ENCODE measurements at places on chromosomes 5 and 9.

GRCh38 chr5:108730617-108731340, 16.9 kb upstream of the FER start:
- DNase-seq = no peak

GRCh38 chr5:32785611-32786254, 74.6 kb downstream of the NPR3 start:
- DNase-seq = no peak

DNA sequence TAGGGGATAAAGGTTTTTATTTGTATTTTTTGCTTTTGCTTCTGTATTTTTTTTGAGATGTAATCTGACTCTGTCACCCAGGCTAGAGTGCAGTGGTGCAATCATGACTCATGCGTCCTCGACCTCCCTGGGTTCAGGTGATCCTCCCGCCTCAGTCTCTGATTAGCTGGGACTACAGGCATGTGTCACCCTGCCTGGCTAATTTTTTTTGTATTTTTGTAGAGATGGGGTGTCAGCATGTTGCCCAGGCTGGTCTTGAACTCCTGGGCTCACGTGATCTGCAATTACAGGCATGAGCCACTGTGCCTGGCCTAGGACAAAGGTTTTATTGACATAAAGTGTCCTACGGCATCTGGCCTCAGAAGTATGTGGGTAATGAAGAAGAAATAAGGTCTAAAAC, 297.1 kb upstream of the C9orf72 start:
- DNase-seq = no peak

DNA sequence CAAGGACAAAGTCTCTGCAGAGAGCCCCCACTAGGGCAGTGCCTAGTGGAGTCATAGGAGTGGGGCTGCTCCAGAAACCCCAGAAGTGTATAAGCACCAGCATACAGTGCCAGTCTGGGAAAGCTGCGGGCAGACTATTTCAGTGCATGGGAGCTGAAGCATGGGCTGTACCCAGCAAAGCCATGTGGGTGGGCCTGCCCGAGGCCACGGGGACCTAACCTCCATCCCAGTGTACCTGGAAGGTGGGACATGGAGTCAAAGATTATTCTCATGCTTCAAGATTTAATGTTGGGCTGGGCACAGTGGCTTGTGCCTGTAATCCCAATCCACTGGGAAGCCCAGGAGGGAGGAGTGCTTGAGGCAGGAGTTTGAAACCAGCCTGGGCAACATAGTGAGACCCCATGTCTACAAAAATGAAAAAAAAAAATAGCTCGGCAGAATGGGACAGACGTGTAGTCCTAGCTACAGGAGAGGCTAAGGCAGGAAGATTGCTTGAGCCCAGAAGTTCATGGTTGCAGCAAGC, 36.7 kb downstream of the PTPDC1 start:
- no peak for DNase-seq

DNA sequence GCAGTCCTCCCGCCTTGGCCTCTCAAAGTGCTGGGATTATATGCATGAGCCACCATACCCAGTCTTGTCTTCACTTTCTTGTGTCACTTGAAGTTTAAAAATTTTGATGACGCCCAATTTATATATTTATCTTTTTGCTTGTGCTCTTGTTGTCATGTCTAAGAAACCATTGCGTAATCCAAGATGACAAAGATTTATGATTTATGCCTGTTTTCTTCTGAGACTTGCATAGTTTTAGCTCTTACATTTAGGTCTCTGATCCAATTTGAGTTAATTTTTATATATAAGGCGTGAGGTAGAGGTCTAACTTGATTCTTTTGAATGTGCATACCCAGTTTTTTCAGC, 18.6 kb downstream of the ANKHD1 start:
- DNase-seq = no peak

GRCh38 chr5:123937230-123937629, 425.3 kb downstream of the CSNK1G3 start:
- DNase-seq = no peak

DNA sequence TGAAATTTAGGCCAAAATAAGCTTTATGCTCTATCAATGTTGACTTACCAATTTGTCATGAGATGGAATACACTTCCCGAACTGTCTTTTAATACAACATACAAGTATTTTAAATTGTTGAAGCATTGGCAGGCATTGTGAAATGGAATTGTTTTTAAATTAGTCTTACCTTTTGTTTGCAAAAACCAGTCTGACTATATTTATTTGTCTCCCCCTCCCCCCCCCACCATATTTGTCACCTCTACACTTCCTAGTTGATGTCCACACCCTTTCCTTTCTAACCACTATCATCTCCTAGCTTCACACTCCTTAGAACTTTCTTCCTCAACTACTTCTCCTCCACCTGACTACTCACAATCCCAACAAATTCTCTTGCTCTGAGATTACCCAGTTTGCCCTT, 40.9 kb downstream of the FAF2 start:
- no peak for DNase-seq

DNA sequence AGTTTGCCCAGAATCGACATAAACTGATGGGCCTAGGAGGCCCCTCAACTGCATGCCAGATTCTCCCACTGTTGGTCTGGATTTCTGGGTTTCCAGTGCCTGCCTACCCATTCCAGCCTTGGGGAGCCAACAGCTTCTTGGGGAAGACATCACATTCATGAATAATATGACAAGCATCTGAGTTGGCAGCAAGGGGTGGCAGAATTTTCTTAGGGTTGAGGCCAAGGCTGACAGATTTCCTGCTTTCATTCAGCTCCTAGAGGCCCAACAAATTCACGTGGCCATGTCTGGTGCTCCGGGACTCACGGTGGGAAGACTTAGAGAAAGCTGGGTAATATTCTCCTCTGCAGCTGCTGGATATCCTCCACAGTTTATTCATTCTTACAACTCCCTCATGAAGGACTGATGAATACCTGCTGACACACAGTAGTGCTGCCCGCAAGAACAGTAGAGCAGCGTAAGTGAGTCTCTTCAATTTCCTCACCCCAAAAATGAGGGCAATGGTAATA, 305.0 kb upstream of the TNC start:
- no peak for DNase-seq

DNA sequence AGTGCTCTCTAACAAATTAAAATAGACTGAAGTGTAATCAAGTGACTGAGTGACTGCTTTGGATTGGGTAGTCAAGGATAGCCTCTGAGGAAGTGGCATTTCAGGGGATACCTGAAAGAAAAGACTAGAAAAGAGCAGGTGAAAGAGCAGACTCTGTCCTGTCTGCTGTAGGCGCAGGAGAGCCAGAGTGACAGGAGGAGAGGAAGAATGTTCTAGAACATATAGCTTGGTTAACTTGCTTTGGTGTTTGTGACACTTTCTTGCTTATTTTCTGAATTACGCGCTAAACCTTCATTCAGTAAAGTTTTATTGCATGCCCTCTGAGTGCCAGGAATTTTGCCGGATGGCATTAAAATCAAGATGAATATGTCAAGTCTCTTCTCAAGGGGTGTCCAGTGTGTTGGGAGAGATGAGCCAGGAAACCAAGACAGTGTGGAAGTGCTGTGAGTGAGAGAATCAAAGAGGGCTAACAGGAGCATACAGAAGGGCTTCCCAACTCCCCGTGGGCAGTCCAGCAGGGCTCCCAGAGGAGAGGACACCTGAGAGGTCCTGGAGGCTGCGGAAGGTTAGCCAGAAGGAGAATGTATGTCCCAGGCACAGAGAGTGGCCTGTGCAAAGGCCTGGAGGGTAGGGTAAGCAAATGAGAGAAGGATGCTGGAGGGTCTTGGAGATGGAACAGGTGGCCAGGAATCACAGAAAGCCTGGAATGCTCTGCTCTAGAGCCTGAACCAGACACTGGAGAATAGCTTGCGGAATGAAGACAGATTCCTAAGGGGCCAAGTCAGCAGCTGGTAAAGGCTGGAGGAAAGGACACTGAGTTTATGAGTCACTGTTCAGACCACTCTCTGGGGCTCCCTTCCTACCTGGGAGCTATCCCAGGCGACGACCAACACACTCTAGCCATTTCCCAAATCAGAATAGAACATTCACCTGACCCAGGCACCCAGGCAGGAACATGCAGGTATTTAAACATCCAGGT, 59.3 kb downstream of the SLC22A5 start:
- no peak for DNase-seq

DNA sequence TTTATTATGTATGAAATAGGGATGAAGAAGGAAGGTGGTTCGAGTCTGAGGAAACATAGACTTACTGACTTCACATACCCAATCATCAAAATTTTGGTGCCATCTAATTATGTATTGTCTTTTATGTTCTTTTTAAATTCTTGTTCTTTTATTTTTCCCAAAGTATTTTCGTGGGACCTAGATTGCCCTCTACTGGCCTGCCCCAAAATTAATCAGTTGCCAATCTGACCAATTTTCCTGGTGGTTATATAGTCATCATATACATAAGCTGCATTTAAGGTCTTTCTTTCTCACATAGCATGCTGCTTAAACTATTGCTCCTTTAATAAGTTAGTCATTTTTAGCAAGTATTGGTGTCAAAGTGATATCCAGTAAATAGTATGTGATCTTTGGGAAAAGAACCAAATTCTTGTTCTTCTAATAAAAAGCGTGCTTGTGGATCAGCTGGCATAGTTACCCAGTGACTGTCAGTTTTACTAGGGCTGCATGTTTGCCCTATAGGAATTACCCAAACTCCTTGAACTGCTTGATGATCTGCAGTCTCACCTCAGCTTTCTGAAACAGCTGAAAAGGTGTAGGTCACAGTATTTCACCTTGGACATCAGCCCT, 223.5 kb downstream of the SH3GL2 start:
- no peak for DNase-seq

GRCh38 chr5:72937517-72938061, 18.3 kb upstream of the FCHO2 start:
- DNase-seq = no peak

DNA sequence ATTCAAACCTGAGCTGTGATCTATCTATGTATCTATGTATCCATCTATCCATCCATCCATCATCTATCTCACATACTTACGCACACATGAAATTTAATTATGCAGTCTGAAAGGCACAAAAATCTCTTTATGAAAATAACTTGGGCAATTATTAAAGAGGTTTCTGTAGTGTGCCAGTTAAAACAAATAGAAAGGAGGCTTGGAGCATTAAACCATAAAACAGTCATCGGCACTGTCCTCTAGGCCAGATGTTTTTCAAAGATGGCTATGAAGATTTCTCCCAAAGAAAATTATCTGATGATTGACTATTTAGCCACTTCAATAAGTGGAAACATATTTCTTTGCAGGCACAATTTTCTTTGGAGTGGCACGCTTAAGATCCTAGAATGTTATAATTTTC, 392.5 kb upstream of the RPS23 start:
- no peak for DNase-seq

DNA sequence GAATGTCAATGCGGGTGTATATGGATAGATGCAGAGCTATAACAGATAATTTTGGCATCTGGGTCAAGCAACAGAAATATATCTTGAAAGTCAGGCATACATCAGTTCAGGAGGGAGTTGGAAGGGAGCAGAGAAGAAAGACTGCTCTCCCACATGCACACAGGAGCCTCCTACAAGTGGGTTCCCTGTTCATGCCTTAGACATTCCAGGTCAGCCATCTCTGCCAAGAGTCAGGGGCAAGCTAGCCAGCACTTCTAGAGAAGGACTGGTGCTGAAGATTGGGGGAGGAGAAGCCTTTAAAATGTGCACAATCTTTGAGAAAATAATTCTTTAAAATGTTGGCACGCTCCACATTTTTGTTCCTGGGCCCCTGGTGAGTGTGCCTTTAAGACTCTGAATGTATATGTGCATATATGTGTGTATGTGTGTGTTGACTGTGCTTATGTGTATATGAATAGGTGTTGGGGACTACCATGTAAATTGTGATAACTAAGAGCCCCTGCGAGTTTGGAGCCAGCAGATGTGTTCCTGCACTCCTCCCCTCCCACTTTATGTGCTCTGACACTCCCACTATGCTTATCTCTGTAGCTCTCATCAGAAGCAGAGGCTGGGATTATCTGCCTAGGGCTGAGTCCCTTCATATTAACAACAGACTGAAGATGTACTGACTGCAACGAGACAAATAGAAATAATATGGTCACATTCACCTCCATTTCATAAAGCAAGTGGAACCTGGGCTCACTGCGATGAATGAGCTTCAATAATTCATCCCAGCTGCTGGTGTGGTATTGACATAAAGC, 21.5 kb upstream of the DELE1 start:
- DNase-seq = no peak

DNA sequence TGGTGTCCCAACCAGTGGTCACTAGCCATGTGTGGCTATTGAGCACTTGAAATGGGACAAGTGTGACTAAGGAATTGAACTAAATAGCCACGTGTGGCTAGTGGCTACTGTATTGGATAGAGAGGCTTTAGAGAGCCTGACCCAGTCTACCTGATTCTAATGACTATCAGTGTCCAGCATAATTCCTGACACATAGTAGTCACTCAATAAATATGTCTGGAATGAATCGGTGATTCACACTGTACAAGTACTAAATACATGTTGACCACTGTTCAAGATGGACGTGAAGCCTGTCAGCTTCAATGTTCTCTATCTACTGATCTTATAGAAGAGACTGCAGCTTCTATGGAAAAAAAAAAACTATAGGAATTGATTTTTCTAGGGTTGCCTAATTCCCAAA, 57.7 kb upstream of the MAST4 start:
- DNase-seq = no peak

DNA sequence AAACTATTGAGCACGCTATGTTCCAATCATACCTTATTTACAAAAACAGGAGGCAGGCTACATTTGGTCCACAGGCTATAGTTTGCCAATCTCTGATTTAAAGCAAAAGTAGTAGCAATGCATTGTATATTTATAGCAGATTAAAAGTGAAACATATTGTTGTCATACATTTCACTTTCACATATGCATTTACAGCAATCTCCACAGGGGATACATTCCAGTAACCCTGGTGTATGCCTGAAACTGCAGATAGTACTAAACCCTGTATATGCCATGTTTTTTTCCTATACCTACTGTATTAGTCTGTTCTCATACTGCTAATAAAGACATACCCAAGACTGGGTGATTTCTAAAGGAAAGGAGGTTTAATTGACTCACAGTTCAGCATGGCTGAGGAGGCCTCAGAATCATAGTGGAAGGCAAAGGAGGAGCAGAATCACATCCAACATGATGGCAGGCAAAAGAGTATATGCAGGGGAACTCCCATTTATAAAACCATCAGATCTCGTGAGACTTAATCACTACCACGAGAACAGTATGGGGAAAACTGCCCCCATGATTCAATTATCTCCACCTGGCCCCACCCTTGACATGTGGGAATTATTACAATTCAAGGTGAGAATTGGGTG, 5.9 kb upstream of the CSF1R start:
- DNase-seq = no peak

- no peak for DNase-seq
These were observed 166.7 kb downstream of the ZDHHC21 start for GRCh38 chr9:14526504-14526903.

DNA sequence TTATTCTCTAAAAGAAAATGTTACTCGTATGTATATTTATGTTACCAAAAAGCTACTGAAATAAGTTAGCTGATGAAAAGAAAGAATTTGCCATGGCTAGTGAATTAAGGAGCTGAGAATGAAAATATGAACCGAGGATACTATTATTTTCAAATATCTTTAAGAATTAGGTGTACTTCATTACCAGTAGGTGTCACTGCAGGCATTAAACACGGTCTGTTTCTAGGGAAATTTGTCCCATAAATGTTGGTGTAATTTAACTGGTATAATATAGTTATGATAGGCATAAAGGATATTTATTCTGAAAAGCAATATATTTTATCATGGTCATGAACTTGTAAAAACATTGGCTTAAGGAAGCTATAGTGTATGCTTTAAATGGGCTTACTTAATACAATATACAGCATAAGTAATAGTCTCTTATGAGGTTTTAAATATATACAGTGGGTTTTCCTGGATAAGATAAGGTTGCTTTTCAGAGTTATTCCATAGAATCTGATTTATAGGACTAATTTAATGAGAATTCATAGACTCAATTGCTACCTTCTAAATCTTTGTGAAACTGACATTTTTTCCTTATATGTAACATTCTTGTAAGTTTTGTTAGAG, 72.4 kb upstream of the MPDZ start:
- DNase-seq = no peak
